ENCODE measurements at places on chromosomes 7 and 10.
A peak's percentile ranks its signal among the peaks of the same experiment; 100 is the strongest.

DNA sequence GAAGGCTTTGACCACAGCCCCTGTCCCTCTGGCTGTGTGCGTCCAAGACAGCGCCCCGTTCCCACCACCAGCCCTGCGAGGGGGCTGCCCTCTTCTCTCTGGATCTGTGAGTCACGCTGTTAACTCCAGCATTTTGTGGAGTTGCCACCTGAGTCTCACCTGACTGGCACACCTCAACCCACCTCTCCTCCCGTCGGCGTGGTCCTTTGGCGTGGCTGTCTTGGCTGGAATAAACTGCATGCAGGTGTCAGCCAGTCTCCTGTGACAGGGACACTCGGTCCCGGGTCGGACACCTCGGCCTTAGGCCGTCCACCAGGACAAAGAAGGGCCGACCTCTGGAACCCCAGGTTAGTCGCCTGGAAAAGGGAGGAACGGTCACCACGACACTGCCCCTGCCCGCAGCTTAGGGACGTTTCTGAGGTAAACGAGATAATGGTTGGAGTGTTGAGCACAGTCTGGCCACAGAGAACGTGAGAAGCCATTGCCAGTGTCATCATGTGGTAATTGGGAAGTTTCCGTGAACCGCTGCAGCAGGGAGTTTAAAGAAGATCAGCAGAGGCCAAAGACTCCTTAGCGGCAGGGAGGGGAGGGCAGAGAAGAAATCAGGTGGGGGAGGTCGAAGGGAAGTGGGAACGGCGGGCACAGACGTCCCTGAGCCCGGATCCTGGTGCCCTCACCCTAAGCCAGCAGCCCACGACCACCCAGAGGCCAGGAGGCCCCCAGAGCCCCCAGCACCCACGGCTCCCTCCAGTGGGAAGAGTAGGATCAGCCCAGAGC lies 73.6 kb upstream of the FAM20C start:
- no peak for DNase-seq

- DNase-seq: no peak
Measured at GRCh38 chr7:20991544-20991943, 204.9 kb upstream of the SP8 start.

DNA sequence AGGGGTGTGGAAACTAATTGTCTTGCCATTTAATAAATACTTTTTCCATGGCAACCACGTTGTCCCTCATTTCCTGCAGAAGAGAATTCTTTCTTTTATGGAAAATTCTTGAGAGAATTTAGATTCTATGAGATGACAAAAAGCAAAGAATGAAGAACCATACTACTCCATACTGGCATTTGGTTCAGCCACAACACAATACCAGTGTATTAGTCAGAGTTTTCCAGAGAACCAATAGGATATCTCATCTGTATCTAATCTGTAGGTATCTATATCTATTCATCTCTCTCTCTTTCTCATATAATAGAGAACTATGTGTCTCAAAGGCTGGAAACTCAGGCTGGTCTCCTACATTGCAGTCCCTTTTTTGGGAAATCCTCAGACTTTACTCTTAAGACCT lies 44.6 kb upstream of the NAMPT start:
- DNase-seq: no peak

DNA sequence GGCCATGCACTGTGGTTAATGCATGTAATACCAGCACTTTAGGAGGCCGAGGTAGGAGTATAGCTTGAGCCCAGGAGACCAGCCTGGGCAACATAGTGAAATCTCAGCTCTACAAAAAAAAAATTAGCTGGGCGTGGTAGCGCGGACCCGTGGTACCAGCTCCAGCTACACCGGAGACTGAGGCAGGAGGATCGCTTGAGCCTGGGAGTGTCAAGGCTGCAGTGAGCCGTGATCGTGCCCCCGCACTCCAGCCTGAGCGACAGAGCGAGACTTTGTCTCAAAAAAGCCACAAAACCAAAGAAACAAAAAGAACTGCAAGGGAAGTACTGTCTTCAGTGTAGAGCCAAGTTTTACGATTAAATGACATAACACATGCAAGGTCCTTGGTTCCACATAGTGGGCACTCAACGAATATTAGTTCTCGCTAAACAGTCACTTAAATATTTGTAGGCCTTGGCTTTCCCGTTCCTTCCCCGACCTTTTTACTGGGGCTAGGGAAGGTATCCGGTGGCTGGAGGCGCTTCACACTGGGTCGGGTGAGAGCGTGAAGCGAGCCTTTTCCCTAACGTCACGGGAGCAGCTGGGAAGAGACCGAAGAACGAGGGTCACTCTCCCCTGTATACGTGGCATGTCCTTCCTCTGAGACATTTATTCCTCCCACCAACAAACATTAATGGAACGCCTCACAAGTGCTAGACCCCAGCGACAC lies 993 bp upstream of the SND1 start:
- no peak for DNase-seq

DNA sequence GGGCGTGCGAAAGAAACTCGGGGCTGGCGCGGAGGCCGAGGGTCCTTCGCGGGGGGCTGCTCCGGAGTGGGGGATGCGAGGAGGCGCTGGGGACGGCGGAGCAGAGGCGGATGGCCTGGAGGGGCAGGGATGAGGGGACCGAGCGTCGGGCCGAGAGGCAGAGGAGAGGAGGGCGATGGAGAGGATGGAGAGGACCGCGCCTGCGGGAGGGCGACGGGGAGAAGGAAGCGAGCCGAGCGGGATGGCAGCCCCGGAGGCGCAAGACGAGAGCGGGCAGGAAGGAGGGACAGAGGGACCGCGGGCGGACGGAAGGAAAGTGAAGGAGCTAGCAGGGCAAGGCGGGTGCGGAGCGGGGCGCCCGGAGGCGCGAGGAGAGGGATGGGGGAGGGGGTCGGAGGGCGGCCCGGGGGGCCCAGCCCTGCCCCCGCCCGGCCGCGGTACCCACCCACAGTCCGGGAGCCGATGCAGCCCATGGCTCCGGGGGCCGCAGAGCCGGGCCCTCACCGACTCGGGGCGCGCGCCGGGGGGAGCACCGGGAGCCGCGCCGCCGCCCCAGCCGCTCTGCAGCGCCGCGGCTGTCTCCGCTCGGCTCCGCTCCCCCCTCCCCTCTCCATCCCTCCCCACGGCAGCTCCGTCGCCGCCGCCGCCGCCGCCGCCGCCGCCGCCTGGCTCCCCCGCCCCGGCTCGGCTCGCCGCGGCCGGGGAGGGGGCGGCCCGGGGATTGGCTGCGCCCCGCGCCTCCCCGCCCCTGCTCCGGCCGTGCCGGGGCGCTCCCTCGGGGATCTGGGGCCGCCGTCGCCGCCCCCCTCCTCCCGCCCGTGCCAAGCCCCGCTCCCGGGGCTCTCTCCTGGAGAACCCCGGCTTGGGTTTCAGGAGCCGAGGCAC lies at the start of gene FAM131B:
Gene FAM131B, minus strand, starts transcription at position 583 of the 885 bp plus-strand sequence. Its CDS starts 110 bp downstream, at position 473.
- peak; percentile 49 for DNase-seq

GRCh38 chr10:120825878-120826769 lies 25.0 kb upstream of the WDR11 start:
- DNase-seq: no peak

DNA sequence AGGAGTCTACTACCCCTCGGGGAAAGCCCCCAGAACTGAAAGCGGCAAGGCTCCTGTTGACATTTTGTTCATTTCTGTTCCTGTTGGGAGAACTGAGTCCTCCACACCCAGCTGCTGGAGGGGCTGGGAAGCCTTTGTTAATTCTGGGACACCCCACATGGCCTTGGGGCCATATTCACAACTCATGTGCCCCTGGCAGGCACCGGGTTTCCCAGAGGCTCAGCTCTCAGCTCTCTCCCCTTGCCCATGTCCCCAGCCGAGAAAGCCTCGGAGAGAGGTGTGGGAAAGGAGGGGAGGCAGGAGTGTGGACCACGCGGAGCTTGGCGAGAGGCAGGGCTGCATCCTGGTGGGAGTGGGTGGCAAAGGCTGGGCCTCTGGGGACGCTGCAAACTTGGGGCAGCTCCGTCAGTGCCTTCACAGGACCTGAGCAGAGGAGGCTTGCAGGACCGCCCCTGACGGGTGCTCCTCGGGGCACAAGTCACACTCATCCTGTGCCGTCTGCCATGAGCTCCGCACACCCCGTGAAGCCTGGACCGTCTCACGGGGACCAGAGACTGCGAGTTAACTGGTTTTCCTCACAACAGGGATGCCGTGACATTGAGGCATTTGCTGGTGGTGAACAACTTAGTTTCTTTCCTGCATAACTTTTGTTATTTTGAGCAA lies 140.9 kb downstream of the DNAJB6 start:
- no peak for DNase-seq

DNA sequence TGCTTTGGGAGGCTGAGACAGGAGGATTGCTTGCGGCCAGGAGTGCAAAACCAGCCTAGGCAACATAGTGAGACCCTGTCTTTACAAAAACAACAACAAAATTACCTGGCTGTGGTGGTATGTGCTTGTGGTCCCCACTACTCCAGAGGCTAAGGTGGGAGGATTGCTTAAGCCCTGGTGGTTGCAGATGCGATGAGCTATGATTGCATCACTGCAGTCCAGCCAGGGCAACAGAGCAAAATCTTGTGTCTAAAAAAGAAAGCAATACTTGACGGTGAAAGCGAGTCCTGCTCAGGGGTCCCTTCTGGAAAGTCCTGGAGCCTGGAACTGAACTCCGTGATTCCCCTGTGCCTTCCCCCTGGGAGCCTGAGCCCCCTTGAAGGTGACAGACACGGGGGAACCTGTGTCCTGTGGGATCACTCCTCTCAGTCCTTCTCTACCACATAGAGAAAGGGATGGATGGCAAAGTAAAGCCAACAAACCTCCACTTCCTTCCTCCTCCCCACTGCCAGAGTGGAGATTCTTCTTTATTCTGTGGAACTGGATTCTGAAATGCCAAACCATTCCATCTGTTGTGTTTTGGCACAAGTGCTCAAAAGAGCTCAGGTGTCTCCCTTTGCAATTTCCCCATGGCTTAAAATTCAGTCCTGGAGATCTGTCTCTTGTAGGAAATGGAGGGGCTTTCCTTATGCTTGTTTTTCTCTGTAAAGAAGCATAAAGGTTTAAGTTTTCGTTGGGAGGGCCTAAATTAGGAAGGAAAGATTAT lies 50.6 kb downstream of the KIAA1217 start:
- DNase-seq: no peak

GRCh38 chr10:110915035-110915434 lies 3.9 kb downstream of the BBIP1 start:
- DNase-seq: no peak

GRCh38 chr7:99325001-99325493 lies 651 bp upstream of the ARPC1A start:
- DNase-seq: no peak

- no peak for DNase-seq
Measured at GRCh38 chr7:129443612-129444011, 9.4 kb downstream of the STRIP2 start.

GRCh38 chr10:67788028-67788886 lies 49.7 kb downstream of the DNAJC12 start:
- DNase-seq: peak; percentile 90

DNA sequence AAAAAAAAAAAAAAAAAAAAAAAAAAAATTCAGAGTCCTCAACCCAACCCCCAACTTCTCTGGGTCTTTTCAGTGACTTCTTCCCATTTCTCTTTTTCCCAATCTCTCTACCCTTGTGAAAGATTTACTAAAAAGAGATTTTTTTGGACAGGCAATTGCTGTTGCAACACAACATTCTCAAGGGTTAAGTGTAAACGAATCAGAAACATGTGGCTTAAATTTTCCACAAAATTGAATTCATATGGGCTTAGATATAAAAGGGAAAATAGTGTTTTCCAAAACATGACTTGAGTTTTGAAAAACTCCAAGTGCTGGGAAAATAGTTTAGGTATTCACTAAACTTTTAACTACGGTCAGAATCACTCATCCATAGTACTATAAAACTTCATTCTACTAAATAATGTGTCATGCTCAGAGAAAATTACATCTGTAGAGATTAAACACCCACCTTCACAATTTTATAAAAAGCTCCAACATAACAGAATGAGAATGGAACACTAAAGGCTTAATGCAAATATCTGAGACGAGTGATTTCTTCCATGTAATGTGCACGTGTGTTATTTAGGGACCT lies 643.1 kb downstream of the PARD3 start:
- DNase-seq: no peak

GRCh38 chr10:73937333-73938043 lies 26.6 kb downstream of the PLAU start:
- no peak for DNase-seq

GRCh38 chr10:31321396-31321941 lies 2.5 kb downstream of the ZEB1 start:
- no peak for DNase-seq

DNA sequence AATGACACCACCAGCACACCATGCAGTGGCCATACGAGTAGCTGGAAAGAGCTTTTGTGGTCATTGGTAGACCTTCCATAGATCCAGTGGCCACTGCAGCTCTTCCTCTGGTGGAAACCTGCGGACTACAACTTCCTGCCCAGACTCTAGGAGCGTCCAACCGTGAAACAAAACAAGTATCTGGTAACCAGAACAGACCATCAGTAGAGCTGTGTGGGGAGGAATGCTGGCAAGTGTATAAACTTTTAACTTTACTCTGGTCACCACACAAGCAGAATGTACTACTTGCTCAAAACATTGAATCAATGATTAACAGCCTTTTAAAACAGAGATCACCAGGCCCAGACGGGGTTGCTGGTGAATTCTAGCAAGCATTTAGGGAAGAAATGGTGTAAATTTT lies 154.7 kb upstream of the DGKB start:
- no peak for DNase-seq

DNA sequence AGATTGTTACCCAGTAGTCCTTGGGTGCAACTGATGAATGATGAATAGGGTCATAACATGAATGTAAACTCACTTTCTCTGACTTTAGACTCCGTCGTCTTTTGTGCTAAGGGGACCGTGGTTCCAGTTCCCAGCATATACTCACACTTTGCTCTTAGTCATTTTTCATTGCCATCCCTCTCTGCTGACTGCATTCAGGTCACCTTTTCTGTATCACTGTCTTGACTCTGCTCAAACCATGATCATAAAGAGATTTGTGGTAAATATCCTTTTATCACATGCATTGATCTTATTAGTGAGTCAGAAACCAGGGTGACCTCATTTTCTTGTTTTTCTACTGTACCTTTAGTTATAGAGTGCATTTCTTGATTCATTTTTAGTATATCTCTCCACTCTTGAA lies 141.1 kb upstream of the AGR3 start:
- DNase-seq: no peak

GRCh38 chr10:47222461-47222860 lies 77.5 kb upstream of the GDF10 start:
- no peak for DNase-seq

All from K562 (cell line).